ENCODE measurements at places on chromosomes 3 and 15.

DNA sequence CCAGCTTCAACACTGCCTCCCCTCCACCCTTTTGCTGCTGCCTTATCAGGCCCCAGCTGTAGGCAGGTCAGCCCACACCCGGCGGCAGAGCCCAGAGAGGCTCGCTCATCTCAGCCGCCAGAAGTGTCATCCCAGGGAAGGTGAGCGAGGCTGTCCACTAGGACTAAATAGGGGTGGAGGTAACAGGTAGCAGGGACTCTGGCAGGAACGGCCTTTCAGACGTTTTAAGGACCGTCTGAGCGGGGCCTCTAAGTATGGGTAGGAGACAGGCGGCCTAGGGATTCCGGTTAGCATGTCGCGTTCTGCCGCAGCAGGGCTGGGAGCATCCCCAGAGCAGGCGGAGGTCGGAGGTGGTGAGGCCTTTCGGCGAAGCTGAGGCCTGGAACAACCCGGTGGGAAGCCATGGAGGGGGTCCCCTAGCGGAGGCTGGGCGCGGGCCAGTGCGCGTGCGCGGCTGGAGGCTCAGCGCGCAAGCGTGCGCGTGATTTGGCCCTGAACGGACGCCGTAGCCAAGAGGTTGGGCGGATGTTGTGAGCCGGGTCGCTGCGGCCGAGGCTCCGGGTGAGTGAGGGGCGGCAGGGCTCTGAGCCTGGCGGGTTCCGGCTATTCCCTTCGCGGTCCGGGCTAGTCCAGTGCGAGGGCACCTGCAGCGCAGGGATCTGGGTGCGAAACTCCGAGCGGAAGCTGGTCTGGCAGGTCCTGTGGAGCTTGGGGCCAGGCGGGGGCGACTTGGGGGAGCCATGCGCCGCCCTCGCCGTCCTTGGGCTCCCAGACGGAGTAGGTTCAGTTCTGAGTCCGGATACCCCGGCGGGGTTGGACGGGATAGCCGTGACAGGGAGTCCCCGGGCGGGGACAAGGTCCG, at the start of the genes MST1 and RNF123:
Gene MST1, minus strand, starts transcription at position 429 of the 862 bp plus-strand sequence. CDS start 783 bp downstream, outside the sequence.
Gene RNF123, plus strand, starts transcription at position 512 of the 862 bp plus-strand sequence. CDS start 1,609 bp downstream, outside the sequence.
- DNase-seq = peak; percentile 81

DNA sequence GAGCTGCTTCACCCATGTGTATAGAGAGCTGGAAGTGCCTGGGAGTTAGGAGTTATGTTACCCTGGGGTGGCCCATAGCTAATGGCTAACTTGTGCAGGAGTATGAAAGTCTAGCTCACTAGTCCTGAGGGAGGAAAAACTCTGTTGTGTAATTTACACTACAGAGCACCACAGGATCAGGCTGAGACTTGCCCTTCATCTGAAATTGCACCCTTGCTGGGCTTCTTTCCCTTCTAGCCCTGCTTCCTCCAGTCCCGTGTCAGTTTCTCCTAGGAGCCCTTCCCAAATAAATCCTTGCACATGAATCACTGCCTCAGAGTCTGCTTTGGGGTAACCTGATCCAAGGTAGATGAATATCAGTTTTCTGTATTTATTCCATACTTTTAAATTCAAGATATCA, 40.0 kb downstream of the CTXND1 start:
- no peak for DNase-seq

DNA sequence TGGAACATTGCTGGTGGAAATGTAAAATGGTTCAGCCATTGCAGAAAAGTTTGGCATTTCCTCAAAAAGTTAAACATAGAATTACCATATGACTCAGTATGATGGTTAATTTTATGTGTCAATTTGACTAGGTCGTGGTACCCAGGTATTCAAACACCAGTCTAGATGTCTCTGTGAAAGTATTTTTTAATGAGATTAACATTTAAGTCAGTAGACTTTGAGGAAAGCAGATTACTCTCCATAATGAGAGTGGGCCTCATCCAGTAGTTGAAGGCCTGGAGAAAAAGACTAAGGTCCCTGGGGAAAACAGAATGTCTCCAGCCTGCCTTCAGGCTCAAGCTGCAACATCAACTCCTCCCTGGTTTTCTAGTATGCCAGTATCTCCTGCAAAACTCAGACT, 42.3 kb upstream of the TMEM87A start:
- no peak for DNase-seq

- DNase-seq = no peak
Measured at GRCh38 chr3:125375950-125376679, 990 bp upstream of the ZNF148 start.

DNA sequence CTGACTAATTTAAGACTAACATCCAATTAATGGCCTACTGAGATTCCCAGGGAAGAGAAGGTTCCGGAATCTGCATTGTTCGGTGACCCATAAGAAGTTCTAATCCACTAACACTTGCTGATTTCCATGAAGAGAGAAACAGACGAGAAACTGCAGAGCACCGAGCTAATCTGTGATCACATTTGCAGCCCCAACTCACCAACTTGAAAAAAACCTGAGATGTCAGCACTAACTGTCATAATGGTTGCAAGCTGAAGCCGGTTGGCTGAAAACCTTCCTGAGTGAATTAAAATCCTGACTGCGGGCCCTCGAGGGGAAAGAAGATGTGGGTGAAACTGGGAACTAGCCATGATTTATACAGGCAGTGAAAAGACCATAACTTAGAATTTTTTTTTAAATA, 204.8 kb upstream of the IGF1R start:
- no peak for DNase-seq

DNA sequence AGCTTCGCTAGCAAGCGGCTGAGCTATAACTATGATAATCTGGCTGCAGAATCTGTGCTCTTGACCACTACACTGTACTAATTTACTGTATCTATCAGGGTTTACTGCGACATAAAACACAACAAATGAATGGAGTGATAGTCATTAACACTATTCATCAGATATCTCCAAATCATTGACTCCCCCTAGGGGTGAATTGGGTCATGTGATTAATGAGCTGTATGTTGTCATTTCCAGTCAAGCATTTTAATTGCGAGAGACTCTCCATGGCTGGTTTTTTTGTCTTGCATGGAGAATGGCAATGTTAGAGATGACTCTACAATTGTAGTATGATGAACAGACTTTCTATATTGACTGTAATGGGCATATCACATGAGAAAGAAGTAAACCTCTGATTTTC, 10.5 kb upstream of the TM4SF18 start:
- DNase-seq = no peak

DNA sequence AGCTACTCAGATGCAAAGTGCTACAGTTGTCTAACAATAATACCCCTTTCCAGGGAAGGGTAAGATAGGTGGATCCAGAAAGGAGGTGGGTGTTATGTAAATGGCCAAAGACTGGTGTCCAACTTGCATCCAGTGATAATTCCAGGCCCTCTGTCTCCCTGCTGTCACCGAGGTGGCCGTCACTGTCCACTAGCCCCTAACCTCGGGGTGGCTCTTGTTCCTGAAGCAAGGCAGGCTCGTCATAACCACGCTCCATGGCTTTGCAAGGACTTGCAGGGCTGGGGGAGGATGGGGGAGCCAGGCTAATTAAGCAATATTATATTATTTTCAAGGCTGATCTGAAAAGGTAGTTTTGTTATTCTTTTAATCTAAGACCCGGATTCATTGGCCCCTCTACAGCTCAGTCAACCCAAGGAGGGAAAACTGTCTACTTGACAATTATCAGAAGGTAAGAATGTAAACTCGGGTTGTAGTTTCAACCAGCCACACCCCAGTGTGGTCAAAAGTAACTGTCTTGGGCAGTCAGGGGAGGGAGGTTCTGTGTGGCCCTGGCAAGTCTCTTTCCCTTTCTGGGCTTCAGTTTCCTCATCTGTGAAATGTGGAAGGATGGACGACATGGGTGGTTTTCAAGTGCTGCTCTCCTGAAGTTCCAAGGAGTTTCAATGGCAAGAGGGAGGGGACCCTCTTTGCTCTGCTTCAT, 220.1 kb upstream of the BHLHE40 start:
- no peak for DNase-seq

DNA sequence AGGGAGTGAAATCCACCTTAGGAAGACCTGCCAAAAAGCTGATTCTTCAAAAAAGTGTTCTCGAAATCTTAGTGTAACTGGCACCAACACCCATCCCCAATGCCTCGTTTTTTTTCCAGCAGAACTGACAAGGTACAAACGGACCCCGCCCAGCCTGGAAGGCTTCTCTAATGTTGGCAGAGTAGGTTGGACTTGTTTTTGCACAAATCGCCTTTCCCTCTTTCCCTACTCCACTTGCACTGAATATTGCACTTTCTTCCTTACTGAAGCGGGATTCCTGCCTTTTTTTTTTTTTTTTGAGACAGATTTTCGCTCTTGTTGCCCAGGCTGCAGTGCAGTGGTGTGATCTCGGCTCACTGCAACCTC, 544 bp upstream of the TIMMDC1 start:
- no peak for DNase-seq

GRCh38 chr3:56940321-56940720, 120.1 kb upstream of the SPATA12 start:
- no peak for DNase-seq

- DNase-seq = no peak
Measured at GRCh38 chr15:43939070-43939469, 112.3 kb downstream of the WDR76 start.

DNA sequence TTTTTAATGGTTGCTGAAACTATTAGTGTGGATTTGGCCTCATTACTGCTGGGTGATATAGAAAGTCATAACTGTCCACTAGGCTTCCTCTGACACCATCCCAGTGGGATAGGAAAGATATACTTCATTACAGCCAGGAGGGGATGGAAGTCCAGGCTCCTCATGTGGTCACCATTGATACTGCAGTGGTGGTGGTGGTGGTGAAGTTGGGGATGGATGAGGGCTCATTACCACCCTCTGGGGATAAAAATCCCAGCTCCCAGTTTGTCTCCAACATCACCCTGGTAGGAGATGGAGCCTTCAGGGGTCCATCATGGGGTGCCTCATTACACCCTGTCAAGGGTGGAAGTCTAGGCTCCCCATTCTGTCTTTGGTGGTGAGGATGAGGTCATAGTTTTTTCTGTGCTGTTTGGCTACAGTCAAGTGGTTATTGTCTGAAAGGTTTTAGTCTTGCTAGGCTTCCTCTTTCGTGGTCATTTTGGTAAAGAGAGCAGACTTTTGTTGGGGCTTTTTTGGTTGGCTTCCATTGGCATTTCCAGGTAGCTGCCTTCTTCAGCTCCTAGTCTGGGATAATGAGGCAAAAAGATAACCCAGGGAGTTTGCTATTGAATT, 30.1 kb upstream of the FILIP1L start:
- DNase-seq = no peak

DNA sequence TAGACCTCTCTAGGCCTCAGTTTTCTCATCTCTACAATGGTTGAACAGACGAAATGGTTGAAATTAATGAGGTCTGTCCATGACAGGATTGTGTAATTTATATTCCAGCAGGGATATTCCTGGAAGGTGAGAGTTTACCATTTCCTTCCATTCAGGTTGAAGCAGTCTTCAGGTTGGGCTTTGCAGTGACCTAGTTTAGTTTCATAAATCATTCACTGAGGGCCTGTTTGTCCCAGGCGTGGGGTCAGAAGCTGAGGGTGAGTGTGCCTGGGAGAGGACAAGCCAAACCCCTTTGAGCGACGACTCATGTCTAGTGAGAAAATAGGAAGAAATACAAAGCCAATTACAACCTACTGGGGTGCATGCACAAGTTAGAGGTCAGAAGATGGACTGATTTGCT, 57.2 kb upstream of the CACNA2D3 start:
- no peak for DNase-seq

GRCh38 chr3:72413228-72413627, 435.0 kb downstream of the SHQ1 start:
- DNase-seq = no peak

GRCh38 chr3:39096775-39097174, 10.7 kb downstream of the GORASP1 start:
- DNase-seq = no peak

GRCh38 chr3:24128199-24129005, 183.3 kb downstream of the NR1D2 start:
- no peak for DNase-seq

- DNase-seq = no peak
Measured at GRCh38 chr15:89111961-89112340, 23.7 kb downstream of the ABHD2 start.

- DNase-seq = no peak
Measured at GRCh38 chr3:100400419-100400779, 490 bp downstream of the TOMM70 start.

DNA sequence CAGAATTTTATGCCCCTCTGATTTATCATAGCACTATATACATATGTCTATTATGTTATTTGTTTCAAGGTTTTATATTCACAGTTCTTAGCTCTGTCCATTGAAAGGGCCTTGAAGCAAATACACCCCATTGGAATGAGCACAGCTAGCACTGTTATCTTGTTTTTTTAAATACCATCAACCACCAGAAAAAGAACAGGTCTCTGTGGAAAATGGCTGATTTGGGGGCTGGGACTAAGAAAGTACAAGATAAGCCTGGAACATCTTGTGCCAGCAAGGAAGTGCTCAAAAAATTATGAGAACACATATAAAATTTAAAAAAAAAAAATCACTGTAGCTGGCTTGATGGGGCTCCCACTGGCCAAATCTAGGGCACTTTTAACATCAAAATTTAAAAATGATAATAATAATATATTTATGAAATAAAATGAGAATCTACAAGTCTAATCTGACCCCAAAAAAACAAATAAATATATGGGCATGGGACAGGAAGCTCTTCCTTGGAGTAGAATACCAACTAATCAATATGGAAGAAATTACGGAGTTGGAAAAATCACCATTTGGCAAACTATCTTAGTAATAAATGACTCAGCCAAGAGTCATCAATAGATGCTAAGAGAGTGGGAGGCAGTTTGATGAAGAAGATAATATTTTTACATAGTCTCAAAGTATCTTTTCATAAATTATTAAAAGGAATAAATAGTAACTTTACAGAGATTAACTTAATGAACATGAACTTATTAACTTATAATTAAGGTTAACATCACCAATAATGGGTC, 20.5 kb downstream of the IFT80 start:
- DNase-seq = no peak

DNA sequence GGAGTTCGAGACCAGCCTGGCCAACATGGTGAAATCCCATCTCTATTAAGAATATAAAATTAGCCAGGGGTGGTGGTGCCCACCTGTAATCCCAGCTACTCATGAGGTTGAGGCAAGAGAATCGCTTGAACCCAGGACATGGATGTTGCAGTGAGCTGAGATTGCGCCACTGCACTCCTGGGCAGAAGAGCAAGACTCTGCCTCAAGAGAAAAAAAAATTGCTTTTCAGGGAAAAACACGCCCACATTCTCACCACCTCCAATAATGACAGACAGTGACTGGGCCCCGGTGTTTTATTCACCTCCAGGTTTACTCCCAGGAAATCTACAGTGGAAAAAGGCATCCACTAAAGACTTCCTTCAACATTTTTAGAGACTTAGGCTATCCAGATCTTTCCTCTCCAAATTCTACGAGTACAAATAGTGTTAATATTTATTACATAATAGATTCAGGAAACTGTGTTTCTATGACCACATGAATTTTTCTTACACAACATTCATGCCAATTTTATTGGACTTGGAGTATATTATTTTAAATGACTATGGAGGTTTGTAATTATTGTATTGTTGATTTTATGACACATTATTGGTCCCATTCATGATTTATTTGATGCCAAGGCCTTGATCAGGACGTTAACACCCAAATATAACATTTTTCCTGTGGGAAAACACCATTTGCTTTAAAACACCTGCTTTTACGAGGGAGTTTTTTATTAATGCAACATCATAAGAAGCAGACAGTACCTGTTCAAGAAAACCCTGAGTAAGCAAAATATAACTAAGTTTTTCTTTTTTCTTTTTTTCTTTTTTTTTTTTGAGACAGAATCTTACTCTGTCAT, 26.6 kb downstream of the IGF2BP2 start:
- DNase-seq = no peak
